Activated CD4-positive, alpha-beta T cell treated with anti-CD3 and anti-CD28 coated beads, Interleukin-2, amount 10 ng/mL, durations not matched to agents 7 days and 5 days (primary cell): ENCODE measurements at places on chromosomes 4 and X. TPM values are rescaled to one million over a fixed set of nuclear protein-coding genes. Genes with fewer than 3 reads are reported as not detected.

The ARHGEF6 gene
- total RNA-seq = 122 TPM

The KANTR gene
- 9.7 TPM for total RNA-seq

The TCEAL6 gene
- total RNA-seq = not detected

The TMSB15C gene
- total RNA-seq = 4.4 TPM

The SRPX2 gene
- total RNA-seq = not detected

The RNF212 gene
- total RNA-seq = 3.5 TPM

The KLHL4 gene
- total RNA-seq = not detected

The CCDC110 gene
- total RNA-seq = not detected

The ATP1B4 gene
- total RNA-seq = not detected

The SMARCAD1 gene
- 26.9 TPM for total RNA-seq

The GRPR gene
- total RNA-seq = 0.10 TPM

The CD99L2 gene
- total RNA-seq = 14.6 TPM

The XAGE3 gene
- not detected for total RNA-seq

The BTK gene
- total RNA-seq = not detected

The EREG gene
- not detected for total RNA-seq

The ELK1 gene
- total RNA-seq = 56.4 TPM

The DUSP21 gene
- total RNA-seq = not detected

The ZNF674 gene
- 5.3 TPM for total RNA-seq

The RXFP1 gene
- total RNA-seq = not detected

The PLP1 gene
- not detected for total RNA-seq

The CHIC1 gene
- total RNA-seq = 6.1 TPM

The TLR6 gene
- total RNA-seq = 3.2 TPM

The LCORL gene
- 8.4 TPM for total RNA-seq

The YY2 gene
- total RNA-seq = 2.0 TPM

The LUZP4 gene
- not detected for total RNA-seq

The UTP3 gene
- total RNA-seq = 40.2 TPM

The TET2 gene
- 22.6 TPM for total RNA-seq

The CSAG3 gene
- total RNA-seq = 0.62 TPM

The P2RY4 gene
- 0.12 TPM for total RNA-seq

The TLR7 gene
- 0.10 TPM for total RNA-seq

The FAM241A gene
- total RNA-seq = 1.5 TPM

The VCX gene
- total RNA-seq = not detected

The TEX28 gene
- total RNA-seq = not detected

The DSPP gene
- not detected for total RNA-seq

The ESX1 gene
- total RNA-seq = not detected

The RPS6KA6 gene
- total RNA-seq = not detected

The SATL1 gene
- not detected for total RNA-seq

The OPHN1 gene
- total RNA-seq = 0.10 TPM

The BRCC3 gene
- total RNA-seq = 30.6 TPM

The NLGN3 gene
- total RNA-seq = 1.6 TPM

The NAAA gene
- 41.1 TPM for total RNA-seq

The KIAA1210 gene
- not detected for total RNA-seq

The ADH1B gene
- not detected for total RNA-seq

The ADH1A gene
- not detected for total RNA-seq

The TEC gene
- total RNA-seq = 1.1 TPM
